ENCODE measurements at places on chromosomes 7 and 10.

GRCh38 chr7:17466216-17466615 lies 167.8 kb downstream of the AHR start:
- DNase-seq: no peak

DNA sequence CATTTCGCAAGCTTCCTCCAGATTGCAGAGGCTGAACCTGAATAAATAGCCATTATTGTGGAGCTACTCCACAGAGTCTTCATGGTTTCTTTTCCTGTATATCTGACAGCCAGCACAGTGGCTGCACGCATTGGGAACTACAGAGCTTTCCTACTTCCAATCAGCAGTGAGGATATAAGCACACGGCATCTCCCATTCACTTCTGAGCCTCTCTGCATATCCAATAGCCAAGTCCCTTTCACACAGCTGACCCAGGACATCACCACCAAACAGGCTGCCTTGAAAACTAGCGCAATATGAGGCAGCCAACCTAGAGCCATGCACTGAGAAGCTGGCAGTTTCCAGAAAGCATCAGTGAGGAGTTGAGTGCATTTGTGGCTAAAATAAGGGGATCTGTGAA lies 11.6 kb downstream of the C10orf90 start:
- DNase-seq: peak; percentile 23

GRCh38 chr7:46932676-46933424 lies 649.1 kb downstream of the TNS3 start:
- DNase-seq: no peak

DNA sequence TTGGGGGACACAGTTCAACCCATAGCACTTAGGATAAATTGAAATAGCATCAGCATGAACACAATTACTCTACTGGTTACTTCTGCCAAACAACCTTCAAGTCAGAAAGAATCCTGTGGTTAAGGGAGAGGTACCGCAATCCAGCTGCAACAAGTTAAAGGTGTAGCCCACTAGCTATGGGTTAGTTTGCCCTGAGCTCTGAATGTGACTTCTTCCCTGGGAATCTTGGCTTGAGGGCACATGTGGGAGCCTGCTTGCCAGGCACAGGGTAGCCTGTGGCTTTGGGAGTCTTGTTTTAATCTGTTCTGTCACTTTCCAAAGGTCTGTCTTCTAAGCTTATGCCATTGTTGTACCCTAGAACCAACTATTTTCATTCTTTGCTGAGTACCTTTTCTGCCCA lies 8.9 kb upstream of the SGPL1 start:
- no peak for DNase-seq

- no peak for DNase-seq
Measured at GRCh38 chr10:1253523-1254353, 197.6 kb downstream of the WDR37 start.

- DNase-seq: no peak
Measured at GRCh38 chr7:135204341-135204749, 7.0 kb downstream of the WDR91 start.

DNA sequence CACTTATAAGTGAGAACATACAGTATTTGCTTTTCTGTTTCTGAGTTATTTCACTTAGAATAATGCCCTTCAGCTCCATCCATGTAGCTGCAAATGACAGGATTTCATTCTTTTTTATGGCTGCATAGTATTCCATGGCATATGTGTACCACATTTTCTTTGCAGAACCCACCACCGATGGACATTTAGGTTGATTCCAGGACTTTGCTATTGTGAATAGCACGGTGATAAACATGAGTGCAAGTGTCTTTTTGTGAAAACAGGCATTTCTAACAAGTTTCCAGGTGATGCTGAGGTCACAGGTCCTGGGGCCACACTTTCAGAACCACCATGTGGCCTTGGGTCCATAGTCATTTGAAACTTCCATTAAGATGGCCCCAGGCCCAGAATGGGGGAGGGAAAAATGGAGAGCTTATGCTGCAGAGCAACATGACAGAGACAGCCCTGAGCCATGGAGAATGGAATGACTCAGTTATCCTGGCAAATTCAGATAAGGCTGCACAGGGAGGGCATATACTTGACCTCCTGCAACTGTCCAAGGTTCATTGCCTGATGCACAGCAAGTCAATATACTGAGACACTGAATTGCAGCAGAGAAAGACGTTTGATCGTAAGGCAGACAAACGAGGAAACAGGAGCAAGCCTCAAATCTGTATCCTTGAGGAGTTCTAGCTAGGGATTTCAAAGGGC lies 248.0 kb upstream of the GALNT17 start:
- no peak for DNase-seq

GRCh38 chr10:109875828-109876821 lies 47.2 kb downstream of the XPNPEP1 start:
- DNase-seq: no peak
